ENCODE measurements at places on chromosomes 4 and X.
A peak's percentile ranks its signal among the peaks of the same experiment; 100 is the strongest.

- peak; percentile 52 for DNase-seq
These were observed 209.6 kb upstream of the SPIN4 start for GRCh38 chrX:63560601-63561218.

- peak; percentile 23 for DNase-seq
These were observed 64.9 kb downstream of the N4BP2 start for GRCh38 chr4:40121515-40121914.

DNA sequence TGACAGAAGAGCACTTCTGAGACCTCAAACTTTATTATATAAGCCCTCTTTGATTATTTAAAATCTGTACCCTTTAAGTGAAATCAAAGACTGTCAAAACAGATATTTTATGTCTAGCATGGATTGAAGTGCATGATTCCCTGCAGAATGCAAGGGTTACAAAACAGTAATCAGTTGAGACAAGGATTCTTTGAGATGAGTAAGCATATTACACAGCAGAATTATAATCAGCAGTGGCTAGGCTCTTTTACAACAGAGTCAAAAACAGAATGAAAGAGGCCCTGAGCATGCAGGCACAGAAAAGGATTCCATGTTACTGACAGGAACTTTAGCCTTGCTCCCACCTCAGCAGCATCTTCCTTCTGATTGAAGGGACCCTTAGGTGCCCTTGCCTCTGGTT lies 487.9 kb upstream of the GALNT7 start:
- no peak for DNase-seq

DNA sequence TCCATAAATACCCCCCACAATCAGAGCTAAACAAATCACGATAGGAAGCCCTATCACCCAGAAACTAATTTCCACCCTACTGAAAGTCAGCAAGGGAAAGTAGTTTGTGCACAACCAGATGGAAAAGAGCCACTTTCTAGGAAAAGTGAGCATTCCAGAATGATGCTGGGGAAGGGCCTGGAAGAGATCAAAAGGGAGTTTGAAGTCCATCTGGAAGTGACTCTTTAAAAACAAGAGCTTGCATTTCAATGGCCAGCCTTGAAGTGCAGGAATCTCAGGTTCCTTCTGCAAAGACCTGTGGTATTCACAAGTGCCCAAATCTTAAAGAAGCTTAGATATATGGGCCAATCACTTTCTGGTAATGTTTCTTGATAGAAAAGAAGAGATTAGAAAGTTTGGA lies 97.0 kb upstream of the LDB2 start:
- DNase-seq, result no peak

DNA sequence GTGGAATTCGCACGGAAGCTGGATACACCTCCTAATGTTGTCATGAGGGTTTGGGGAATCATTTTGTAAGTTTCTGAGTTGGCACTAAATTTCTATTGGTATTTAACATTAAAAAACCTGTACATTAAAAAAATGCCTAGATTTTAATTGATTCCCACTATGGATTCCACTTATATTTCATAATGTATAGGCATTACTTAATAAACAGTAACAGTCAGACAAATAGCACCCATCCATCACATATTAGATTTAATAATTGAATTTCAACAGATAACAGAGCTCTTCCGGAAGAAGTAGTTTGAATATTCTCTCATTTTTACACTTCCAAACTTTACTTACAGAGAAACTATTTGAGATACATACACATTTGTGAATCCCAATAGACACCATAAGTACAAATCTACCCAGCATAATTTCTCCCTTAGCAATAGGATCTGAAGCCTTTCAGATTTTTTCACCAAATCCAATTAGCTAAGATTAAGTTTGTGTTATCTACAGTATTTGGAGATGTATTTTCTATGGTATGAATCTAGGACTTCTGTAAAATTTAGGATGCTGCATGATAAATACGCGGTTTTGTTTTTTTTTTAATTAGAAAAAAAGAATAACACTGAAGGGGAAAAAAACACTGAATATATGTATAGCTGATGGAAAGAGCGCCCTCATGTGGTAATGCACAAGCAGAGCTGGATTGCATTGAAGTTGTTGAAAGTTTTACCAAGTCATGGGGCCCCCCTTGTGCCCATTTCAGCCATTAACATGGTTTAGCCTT lies 12.2 kb upstream of the ODAM start:
- DNase-seq, result no peak

DNA sequence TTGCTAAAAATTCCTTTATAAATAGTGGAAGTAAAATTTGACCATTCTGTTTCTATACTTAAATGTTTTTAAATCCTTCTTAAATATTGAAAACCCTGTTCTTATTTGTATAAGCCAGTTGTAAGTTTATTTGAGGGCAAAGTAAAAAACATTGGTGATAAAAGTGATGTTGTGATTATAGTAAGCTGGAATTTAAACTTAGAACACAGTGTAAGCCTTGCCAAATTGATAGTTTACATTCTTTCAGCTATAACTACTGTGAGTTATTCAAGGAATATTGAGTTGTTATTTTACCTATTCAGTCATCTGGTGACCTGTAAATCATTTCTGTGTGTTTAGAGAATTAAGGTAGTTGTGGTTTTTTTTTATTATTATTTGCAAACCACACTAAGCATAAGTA lies 9.6 kb downstream of the YY2 start:
- no peak for DNase-seq

- DNase-seq, result no peak
These were observed 504.5 kb upstream of the FRG1 start for GRCh38 chr4:189436207-189436606.

DNA sequence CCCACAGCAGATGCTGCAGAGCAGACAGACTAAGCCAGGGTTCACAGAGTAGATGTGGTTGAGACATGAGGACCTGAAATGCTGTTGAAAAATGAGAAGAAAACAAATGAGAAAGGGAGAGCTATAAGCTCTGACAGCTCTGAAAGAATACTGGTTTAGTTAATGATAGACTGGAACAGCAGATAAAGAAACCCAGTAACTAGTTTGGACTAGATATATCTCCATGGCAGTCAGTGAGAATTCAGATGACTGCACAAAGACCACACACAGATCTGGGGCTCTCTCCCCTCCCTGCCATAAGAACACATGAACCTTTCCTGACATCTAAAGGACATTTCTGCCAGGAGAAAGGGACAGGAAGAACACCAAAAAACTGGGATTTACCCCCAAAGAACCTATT lies 8.2 kb downstream of the NAA11 start:
- DNase-seq, result no peak
